ENCODE measurements at places on chromosomes 7 and 10. TPM values are rescaled to one million over a fixed set of nuclear protein-coding genes. Genes with fewer than 3 reads are reported as not detected.

Gene ZNF736
- 3.2 TPM for total RNA-seq

Gene C10orf120
- not detected for total RNA-seq

Gene H2BK1
- not detected for total RNA-seq

Gene NPM3
- total RNA-seq: 163 TPM

Gene ZCCHC24
- 2.5 TPM for total RNA-seq

Gene HSPA12A
- 1.5 TPM for total RNA-seq

Gene GSAP
- total RNA-seq: 2.3 TPM

Gene GNG11
- 1.1 TPM for total RNA-seq

Gene ZFAND2A
- total RNA-seq: 11.2 TPM

Gene C10orf53
- not detected for total RNA-seq

Gene STEAP2
- 9.1 TPM for total RNA-seq

Gene RASSF4
- total RNA-seq: 0.60 TPM

Gene ARHGAP22
- 9.3 TPM for total RNA-seq

Gene IFIT1B
- total RNA-seq: not detected

Gene CAV2
- total RNA-seq: 208 TPM

Gene PLCE1
- 1.6 TPM for total RNA-seq

Gene NPSR1
- not detected for total RNA-seq

Gene IKZF1
- total RNA-seq: not detected

Gene NEUROG3
- not detected for total RNA-seq

Gene MRM2
- 20.9 TPM for total RNA-seq

Gene ITPRID1
- not detected for total RNA-seq

Gene UNCX
- not detected for total RNA-seq

Gene PLXNA4
- total RNA-seq: not detected

Gene FEZF1
- total RNA-seq: not detected

Gene LOXL4
- 0.42 TPM for total RNA-seq

Gene SLC26A4
- not detected for total RNA-seq

Gene GIMAP1
- not detected for total RNA-seq

Gene ASNS
- 28.1 TPM for total RNA-seq

Gene GJD4
- total RNA-seq: not detected

Gene PNLIPRP2
- not detected for total RNA-seq

Gene KIAA1549
- 1.7 TPM for total RNA-seq

Gene FRMD4A
- 4.9 TPM for total RNA-seq

Gene SVIL
- total RNA-seq: 19.5 TPM

Gene TAS2R41
- total RNA-seq: not detected

Gene ASIC3
- 0.14 TPM for total RNA-seq

Gene GDF2
- total RNA-seq: not detected

Gene TMEM196
- total RNA-seq: not detected

Gene FAM25C
- 8.0 TPM for total RNA-seq

Gene AZGP1
- total RNA-seq: 0.21 TPM

Gene UCN3
- not detected for total RNA-seq

Gene CYP2C19
- total RNA-seq: 0.14 TPM

Gene TFR2
- total RNA-seq: 0.71 TPM

Gene PHYHIPL
- total RNA-seq: not detected

Gene C10orf62
- total RNA-seq: not detected

Gene SKIDA1
- 0.21 TPM for total RNA-seq

Gene GNGT1
- total RNA-seq: not detected

Gene PALD1
- 0.71 TPM for total RNA-seq

Gene LIPN
- total RNA-seq: 0.93 TPM

Data from airway epithelial cell (primary cell).